ENCODE measurements at places on chromosomes 2 and 18. TPM values are rescaled to one million over a fixed set of nuclear protein-coding genes. Genes with fewer than 3 reads are reported as not detected.

Gene DES
- not detected for total RNA-seq

Gene POTEF
- total RNA-seq, result 37.8 TPM

Gene ASAP2
- total RNA-seq, result 69.3 TPM

- no peak for DNase-seq
Observed at GRCh38 chr2:173226899-173227698, 127.6 kb upstream of the CDCA7 start.

DNA sequence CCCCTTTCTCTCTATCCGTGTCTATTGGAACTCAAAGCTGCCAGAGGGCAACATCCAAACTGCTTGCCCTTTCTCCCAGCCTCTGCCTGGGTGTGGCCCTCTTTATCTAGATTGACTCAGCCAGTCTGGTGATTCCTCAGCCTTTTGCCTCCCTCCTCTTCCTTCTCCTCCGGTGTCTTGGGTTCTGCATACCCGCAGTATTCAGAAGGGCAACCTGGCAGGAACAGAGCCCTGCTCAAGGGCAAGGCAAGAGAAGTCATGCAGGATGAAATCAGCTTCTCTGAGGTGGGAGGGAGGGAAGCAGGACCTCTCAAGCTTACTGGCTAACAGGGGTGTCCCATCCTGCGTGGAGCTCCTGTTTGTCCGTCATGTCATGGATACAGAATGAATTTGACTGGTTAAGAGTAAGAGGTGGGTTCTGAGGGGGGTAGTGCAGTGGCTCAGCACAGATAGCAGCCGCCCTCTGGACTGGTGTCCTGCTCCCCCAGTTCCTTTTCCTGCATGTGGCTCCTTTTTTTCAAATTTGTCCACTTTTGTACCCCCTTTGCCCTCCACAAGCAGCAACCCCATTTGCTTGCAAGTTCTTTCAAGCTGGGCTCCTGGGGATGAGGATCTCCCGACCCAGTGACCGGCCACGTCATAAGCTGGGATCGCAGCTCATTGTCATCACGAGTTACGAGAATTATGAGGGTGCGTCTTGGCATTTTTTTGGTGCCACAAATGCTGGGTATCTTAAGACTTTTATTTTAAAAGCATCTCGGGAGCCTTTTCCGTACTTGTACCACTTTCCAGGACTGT is 154.1 kb downstream of the FHOD3 start:
- no peak for DNase-seq

GRCh38 chr2:29567906-29568520 is 353.4 kb downstream of the ALK start:
- no peak for DNase-seq

- DNase-seq, result no peak
Observed at GRCh38 chr18:63109802-63110201, 209.8 kb downstream of the BCL2 start.

Data from progenitor cell of endocrine pancreas (in vitro differentiated cells).